Large intestine (tissue), 12 donors: ENCODE measurements at places on chromosomes 13 and 19.

DNA sequence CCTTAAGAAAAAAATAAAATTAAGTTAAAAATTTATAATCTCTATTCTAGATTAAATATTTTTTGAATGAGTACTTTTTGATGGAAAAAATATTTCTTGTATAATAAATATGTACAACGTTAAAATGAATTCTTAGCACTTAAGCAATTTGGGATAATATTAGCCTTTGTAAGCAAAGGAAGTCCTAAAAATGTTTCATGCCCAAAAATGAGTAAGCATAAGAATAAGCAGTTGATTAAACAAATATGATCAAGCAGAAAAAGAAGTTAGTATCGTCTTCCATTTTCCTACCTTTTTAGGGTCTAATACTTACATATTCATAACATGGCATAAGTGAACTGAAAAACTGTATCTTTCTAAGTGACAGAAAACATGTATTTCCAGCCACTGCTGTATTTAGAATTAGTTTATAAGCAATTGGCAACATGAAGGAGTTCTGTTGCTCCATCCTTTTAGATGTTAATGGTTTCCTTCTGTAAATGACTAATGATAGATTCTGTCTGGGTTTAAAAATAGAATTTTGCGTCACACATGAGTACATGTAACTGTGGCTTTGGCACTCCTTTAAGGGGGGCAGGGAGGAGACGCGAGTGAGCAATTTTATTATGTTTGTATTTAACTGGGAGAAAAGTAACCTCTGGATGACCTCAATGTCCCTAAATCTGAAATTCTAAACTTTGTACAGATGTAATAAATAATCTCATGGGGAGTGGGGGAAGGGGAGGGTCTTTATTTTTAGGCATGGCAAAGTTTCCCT is 237.4 kb downstream of the RGCC start:
- DNase-seq = peak; percentile 46

GRCh38 chr13:33690354-33690753 is 127.6 kb upstream of the RFC3 start:
- DNase-seq = no peak

DNA sequence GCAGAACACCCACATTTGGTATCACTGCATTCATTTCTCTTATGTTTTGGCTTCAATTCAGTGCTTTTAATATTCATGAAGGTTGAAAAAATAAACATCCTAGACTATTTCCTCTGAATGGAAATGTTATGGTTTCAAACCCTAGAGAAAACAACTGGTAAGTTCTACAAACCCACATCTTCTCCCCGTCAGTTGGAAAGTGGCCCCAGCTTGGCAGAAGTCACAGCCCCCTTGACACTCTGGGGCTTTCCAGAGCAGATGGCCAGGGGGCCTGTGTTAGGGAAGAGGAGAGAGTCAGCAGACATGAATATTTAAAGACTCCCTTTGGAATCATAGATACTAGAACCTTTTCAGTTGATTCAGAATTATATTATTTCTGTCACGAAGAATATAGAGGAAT is 123.9 kb downstream of the SHISA2 start:
- no peak for DNase-seq

GRCh38 chr13:51614350-51614786 is 30.1 kb downstream of the WDFY2 start:
- peak; percentile 27 for DNase-seq
